ENCODE measurements at places on chromosomes 6 and 20. TPM values are rescaled to one million over a fixed set of nuclear protein-coding genes. Genes with fewer than 3 reads are reported as not detected.
A peak's percentile ranks its signal among the peaks of the same experiment; 100 is the strongest.

GRCh38 chr20:45781391-45781931 lies 10.2 kb downstream of the WFDC3 start:
- peak; percentile 83 for DNase-seq

DNA sequence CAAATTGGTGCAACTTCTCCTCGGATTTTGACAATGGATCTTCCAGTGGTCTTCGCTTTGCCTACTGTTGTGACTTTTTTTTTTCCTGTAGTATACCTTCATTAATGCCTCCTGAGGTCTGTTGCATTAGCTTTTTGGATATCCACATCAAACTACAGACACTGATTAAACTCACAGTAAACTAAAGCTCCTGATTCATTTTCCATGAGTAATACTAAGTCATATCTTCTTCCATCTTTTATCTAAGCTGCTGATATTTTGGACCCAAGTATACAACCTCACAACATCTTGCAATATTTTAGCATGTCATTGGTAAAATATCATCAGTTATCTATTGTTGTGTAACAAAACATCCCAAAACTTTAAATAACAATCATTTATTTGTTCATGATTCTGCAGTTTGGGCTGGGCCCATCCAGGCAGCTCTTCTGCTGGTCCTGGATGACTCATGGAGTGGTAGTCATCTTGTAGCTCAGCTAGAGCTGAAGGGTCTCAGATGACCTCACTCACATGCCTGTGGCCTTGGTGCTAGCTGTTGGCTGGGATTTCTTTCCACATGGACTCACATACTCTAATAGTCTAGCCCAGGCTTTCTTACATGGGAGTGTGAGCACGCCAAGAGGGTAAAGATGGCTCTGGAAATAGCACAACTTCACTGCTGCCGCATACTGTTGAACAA lies 78.3 kb upstream of the SRSF6 start:
- peak; percentile 84 for DNase-seq

MYB gene
- 0.09 TPM for polyA plus RNA-seq

GRCh38 chr6:72032086-72032485 lies 145.7 kb downstream of the RIMS1 start:
- DNase-seq = no peak

DNA sequence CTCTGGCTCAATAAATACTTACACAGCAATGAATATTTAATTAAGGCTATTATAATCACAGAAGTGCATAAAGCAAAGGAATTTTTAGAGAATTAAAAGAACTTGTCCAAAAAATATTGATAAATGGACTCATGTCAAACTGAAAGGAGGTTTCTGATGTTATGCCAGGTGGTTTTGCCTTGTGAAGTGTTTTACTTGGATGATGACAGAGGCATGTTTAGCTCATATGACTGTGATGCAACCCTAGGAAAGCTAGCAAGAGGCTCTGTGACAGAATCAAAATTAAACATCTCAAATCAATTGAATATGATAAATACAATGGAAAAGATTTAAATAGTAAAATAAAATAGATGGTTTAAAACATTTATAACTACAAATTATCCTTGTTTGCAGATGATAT lies 137.3 kb downstream of the TMEM200A start:
- no peak for DNase-seq

DNA sequence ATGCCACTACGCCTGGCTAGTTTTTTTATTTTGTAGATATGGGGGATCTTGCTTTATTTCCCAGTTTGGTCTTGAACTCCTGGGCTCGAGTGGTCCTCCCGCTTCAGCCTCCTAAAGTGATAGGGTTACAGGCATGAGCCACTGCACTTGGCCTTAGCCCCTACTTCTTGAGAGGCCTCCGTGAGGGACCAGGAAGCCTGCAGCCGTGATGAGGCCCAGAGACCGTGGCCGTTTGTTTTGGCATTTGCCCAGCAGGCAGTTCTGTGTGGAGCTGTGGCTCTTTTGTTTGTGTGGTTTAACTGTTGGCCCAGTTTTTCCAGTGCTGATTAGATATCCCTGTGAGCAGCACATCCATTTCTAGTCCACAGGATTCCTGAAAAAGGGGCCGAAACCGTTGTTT lies 39.8 kb downstream of the SRSF3 start:
- peak; percentile 60 for DNase-seq

DNA sequence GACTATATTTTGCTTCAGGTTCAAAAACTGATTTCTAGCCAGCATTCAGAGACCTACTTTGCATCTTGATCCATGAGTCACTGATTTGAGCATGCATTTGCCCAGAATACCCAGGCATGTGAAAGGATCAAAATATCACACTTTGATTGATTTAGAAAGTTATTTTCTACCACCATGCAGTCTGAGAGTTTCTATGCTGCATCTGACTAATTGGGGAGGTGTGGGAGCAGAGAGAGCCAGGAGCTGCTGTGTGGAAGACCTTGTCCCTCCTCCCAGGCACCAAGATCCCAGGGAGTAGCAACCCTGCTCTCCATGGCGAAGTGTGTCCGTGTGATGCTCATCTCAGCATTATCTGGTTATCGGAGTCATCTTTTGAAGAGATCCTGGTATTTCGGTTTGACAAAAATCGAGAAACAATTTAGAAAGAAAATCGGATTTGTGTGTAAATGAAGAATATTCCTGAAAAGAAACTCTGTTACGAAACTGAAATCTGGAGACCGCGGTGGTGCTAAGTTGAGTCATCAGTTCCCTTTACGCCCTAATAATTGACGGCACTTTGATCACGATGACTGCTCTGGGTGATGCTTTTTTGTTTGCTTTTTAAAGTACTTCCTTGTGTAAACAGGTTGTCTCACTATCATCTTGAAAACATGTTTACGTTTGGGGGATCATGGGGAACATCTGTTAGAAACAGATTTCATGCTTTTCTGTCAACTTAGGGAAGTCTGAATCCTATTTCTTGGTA lies 193.4 kb downstream of the BACH2 start:
- peak; percentile 8 for DNase-seq

DNA sequence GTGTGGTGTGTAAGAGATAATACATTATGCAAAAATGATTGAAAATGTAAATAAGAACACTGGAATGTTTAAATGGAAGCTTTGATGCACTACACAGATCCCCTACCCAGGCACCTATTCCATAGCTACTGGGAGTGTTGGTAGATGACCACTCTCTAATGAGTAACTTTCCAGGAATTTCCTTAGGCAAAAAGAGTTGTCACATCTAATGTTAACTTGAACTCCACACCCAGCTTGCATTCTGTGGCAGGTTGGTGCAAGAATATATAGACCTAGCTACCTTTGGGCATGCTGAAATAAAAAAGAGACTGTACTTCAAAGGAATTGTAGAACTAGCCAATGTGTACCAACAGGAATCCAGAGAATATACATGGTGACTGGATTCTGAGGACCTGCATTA lies 1254.2 kb upstream of the EYS start:
- DNase-seq = no peak

DNA sequence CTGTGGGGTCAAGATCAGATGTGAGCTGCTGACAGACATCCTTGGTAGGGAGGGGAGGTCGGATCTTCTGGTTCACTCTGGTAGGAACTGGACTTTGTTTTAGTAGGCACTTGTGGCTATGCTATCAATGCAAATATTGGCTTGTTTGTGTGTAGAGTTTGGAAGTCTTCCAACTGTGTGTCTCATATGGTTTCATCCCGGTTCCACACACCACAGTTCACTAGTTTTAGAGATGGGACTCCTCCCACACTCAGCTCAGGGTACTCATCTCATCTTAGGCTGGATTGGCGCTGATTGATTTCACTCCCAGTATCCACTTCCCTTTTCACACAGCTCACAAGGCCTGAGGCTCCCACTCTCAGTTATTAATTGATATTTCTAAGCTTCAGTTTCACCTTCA lies 161.3 kb downstream of the THBS2 start:
- DNase-seq = no peak

DNA sequence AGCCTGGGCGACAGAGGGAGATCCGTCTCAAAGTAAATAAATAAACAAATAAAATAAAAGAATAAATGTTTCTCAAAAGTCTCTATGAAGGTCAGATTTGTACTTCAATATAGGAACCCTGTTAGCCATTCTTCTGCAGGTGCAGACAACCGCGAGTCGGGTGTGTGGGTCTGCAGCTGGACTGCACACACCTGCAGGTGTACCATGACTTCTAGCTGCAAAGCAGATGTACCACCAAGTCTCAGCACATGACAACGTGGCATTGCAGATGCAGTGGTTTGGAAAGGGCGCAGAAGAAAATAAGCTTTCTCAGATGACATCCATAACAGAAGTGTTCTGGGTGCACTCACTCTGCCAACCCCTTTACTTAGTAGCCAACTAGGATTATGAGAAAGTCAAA lies 239.7 kb downstream of the ATXN1 start:
- no peak for DNase-seq

MAS1 gene
- not detected for polyA plus RNA-seq

GRCh38 chr6:37826188-37826587 lies 6.7 kb downstream of the ZFAND3 start:
- DNase-seq = no peak

DNA sequence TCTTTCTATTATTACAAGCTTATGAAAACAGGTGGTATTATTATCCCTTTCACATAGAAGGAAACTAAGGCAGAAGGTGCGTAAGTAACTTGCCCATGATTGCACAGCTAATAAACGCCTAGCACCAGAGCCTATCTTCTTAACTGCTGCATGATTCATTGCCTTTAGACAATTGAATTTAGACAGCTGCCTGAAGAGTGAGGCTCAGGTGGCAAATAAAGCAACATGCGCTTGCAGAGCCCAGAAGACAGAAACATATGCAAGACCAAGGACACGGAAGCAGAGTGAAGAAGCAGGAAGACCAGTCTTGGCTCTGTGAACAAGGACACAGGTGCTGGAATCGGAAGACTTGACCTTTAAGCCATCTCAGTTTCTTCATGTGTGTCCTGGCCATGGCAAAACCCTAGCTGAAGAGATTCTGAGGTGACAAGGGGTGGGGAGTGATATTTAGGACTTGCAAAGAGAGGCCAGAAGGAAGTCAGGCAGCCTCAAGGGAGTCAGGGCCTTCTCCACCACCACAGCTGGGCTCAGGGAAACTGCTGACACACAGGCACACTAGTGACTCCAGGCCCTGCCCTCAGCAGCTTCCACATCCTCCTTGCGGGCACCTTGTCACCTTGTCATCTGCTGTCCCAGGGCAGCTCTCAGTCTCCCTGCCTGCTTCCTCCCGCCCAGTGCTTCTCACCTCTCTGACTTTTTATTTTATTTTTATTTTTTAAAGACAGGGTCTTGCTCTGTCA lies 91.7 kb upstream of the SLC22A16 start:
- no peak for DNase-seq

GRCh38 chr20:52493171-52493721 lies 301.7 kb upstream of the ZFP64 start:
- DNase-seq = no peak

DNA sequence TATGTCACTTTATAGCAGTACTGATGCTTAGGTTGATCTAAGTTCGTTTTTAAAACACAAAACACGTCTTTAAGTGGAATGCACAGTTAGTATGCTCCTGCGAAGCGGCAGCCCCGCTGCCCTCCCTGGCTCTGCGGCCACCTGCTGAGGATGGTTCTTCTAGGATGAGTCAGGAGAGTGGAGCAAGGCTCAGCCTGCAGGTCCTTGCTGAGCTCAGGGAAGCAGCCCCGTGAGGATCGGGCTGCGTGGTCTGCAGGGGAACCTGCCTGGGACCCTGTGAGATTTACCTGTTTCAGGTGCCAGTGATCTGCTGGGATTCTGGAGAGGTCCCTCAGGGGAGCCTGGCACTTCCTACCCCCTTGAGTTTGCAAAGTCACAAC lies 57.5 kb downstream of the SYNJ2 start:
- no peak for DNase-seq

DNA sequence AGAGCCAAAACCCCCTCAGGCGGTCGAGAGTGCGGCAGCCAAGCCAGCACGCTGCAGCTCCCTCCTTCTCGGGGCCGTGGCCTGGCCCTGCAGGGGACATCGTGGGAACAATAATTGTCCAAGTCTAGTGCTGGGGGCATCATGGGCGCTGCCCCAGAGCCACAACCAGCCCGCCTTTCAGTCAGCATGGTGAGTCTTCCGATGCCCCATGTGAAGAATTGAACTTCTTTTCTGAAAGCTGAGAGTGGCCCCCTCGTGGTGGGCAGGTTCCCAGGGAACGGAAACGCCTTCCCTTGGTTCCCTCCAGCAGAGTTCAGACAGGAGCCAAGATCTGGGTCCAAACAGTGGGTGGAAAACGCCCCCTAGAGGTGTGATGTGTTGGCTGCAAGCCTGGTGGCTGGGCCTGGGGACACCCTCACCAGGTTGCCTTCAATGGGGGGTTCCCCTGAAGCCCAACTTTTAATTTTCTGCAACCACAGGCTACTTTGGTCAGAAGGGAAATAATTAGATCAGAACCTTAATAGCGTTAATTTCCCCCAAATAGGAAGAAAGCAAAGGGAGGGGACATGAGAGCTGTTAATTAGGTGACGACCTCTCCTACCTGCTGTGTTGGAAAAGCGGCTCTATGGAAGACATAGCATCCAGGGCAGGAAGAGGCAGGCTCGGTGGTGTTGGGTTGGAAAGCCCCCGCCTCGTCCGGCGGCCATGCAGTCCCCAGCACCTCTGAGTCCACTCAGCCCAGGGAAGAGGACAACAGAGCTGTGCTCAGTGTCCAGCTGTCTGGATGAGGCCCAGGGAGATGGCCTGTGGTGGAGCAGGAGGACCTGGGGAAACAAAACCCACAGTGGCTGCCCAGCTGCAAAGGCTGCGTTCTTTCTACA lies 4.7 kb upstream of the MRGBP start:
- DNase-seq = peak; percentile 74

DNA sequence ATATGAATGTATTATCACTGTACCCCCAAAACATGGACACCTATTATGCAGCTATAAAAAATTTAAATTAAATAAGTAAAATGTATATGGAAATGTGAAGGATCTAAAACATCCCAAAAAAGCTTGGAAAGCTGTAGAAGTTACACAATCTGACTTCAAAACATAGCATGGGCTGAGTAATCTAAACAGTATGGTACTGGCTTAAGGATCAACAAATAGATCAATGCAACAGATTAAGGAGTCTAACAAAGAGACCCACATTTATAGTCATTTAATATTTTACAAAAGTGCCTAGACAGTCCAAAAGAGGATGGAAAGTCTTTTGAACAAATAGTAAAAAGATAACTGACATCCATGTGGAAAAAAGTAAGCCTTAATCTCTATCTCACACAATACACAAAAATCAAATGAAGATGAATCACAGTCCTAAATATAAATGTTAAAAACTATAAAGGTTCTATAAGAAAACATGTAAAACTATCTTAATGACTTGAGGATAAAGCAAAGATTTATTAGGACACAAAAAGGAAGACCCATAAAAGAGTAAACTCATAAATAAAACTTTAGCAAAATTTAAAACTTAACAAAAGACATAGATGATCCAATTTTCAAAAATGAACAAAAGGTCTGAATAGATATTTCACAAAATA lies 46.8 kb downstream of the RANBP9 start:
- DNase-seq = peak; percentile 11

TSBP1 gene
- polyA plus RNA-seq = not detected

DNA sequence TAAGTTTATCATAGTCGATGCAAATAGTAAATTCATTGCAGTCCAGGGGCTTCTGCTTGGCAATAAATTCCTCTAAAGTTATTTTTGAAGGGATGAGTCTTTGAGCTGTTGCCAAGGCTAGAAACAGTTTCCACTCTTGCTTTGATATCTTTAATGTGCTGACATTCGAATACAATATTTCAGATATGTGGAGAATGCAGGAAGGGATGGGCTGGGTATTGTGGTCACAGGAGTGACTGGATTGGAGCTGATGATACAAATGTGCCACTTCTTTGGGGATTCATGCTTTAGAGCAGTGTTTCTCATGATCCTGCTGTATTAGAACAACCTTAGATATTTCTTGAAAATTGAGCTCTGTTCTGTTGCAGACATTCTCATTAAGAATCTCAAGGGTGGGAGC lies 139.0 kb downstream of the PRDM13 start:
- DNase-seq = no peak

PRDM13 gene
- not detected for polyA plus RNA-seq

FNDC1 gene
- polyA plus RNA-seq = 0.01 TPM

CRISP2 gene
- polyA plus RNA-seq = not detected

GRCh38 chr6:95687839-95688238 lies 110.5 kb downstream of the MANEA start:
- DNase-seq = no peak
